ENCODE measurements at places on chromosomes 2 and 18. TPM values are rescaled to one million over a fixed set of nuclear protein-coding genes. Genes with fewer than 3 reads are reported as not detected.

The PLGLB2 gene
- 2.2 TPM for total RNA-seq

The CFC1 gene
- 0.49 TPM for total RNA-seq

The EHBP1 gene
- 119 TPM for total RNA-seq

The MYL1 gene
- total RNA-seq, result not detected

The BOLL gene
- not detected for total RNA-seq

The GCG gene
- total RNA-seq, result 0.49 TPM

The ATP6V1B1 gene
- not detected for total RNA-seq

The CPSF3 gene
- total RNA-seq, result 38.8 TPM

The MAP2 gene
- total RNA-seq, result 767 TPM

The KIF1A gene
- total RNA-seq, result 181 TPM

The SLC38A11 gene
- total RNA-seq, result 1.7 TPM

The CHRNA1 gene
- not detected for total RNA-seq

The TRABD2A gene
- total RNA-seq, result under 0.01 TPM

The EVX2 gene
- not detected for total RNA-seq

The CNGA3 gene
- 2.5 TPM for total RNA-seq

The CNTNAP5 gene
- total RNA-seq, result 26.6 TPM

The SERPINB2 gene
- total RNA-seq, result under 0.01 TPM

The RMC1 gene
- total RNA-seq, result 22.4 TPM

The ERFE gene
- total RNA-seq, result 0.74 TPM

The EML6 gene
- 3.4 TPM for total RNA-seq

The GALM gene
- total RNA-seq, result 2.7 TPM

The NETO1 gene
- total RNA-seq, result 27.0 TPM

The TMEM178A gene
- 23.4 TPM for total RNA-seq

Data from temporal lobe (tissue), 4 donors.